Stimulated activated CD4-positive, alpha-beta T cell treated with anti-CD3 and anti-CD28 coated beads, Interleukin-12 subunit alpha, Interleukin-12 subunit beta, amount 100 ng/mL, for 4 hours (primary cell): ENCODE measurements at places on chromosomes 7 and 10.

GRCh38 chr7:86470763-86471162 lies 172.9 kb upstream of the GRM3 start:
- no peak for DNase-seq

DNA sequence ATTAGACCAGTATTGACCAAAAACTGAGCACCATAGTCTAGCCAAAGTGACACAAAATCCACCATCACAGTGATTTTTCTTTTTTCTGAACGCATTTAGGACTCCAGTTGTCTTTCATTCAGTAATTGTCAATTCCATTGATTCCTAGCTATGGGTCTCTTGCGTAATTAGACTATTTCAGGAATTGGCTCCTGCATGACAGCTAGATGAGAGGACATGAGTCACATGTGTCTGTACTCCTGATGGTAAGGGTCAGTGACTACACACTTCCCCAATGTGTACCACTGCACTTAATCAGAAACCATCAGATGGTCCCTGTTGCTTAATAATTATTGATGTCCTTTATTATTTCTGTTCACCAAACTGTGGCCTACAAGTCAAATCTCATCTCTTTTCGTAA lies 469.5 kb downstream of the POM121L12 start:
- no peak for DNase-seq

DNA sequence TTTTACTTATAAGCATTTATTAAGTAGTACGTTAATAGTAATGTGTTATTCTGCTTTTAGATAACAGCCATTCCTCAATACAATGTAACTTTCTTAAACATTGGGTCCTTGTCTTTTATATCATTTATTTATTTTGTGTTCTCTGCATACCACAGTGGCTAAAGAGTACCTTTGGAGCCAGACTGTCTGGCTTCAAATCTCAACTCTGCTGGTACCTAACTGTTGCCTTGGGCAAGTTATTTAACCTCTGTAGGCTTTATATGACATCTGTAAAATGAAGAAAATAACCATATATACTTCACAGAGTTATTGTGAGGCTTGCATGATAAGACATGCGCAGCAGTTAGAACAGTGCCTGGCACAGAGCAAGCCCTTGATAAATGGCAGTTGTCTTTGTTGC lies 397.6 kb downstream of the MDFIC start:
- DNase-seq: no peak

DNA sequence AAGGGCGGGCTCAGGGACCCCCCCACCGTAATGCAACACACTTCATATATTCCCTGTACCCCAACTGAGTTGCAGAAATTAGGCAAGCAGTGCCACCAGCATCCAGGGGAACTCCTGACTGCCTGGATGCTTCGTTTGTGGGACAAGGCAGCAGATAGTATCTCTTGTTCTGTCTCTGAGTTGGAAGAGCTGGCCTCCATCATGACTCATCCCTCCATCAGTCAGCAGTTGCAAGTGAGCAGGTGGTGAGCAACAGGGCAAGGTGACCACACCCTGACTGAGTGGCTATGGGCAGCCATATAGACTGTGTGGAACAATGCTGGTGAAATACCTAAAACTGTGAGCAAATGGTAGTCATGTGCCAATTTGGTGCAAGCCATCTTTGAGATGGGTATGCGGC lies 22.8 kb upstream of the ADAMTS14 start:
- DNase-seq: no peak

GRCh38 chr7:38773430-38773829 lies 135.6 kb downstream of the VPS41 start:
- DNase-seq: no peak

- no peak for DNase-seq
These were observed 26.6 kb downstream of the INPP5A start for GRCh38 chr10:132564249-132564605.

- DNase-seq: no peak
These were observed 37.7 kb upstream of the TOMM7 start for GRCh38 chr7:22860337-22860736.

DNA sequence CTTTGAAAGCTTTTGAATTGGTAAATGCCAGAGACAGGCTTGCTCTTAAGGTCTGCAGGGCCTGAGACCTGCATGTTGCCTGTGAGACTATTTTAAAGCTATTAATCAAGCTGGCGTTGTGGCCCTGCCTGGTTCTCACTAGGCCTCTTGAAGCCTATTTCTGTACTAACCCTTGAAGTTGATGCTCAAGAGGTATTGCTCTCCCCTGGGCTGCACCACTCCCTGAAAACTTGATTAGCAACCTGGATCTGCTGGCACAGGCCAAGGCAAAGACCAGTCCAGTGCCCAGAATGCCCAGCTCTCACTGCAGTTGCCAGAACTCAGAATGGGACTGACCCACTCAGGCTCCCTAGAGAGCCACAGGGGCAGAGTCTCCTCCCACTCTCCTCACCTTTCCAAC lies 220.0 kb upstream of the MEOX2 start:
- DNase-seq: no peak

DNA sequence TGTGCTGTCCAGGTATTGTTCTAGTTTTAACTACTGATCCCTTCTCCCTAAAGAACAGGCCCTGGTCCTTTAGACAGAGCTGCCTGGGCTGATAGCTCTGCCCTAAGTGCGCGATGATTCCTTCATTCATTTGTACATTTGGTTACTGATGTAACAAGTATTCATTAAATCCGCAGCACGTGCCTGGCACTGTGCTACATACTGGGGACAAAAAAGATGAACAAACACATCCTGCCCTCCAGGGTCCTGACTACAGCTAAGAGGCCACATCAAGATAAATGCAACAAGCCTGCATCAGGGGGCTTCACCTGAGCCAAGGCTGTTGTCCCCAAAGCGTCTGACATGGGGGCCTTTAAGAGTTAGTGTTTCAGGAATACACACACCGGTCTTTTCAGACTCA lies 99.0 kb upstream of the PODXL start:
- DNase-seq: no peak

- no peak for DNase-seq
These were observed 9.1 kb downstream of the MDFIC start for GRCh38 chr7:114930829-114931655.

GRCh38 chr7:117555260-117555659 lies 75.4 kb downstream of the CFTR start:
- no peak for DNase-seq

GRCh38 chr7:8365499-8366110 lies 67.8 kb upstream of the NXPH1 start:
- DNase-seq: no peak

DNA sequence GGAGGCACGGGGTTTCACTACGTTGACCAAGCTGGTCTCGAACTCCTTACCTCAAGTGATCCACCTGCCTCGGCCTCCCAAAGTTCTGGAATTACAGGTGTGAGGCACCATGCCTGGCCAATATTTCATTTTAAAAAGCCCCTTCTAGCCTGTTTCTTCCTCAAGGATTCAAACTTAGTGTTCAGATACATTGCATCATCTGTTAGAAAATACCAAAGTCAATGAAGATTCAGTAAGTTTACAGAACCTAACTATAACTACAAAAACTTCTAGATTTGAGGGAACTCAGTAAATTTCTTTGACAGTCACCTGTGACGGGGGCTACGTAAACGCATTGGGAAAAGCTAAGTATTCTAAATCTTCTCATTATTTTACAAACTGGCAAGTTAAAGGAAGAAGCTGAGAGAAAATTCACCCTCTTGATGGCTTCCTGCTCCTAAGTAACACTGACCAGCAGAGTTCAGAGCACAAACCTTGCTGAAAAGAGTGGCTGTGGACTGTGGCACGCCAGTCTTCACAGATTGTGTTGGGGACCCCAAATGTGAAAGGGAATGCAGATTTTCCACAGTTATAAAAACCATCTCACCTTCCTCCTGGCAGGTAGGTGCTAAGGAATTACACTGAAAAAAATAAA lies 162.2 kb downstream of the PKD1L1 start:
- DNase-seq: no peak

DNA sequence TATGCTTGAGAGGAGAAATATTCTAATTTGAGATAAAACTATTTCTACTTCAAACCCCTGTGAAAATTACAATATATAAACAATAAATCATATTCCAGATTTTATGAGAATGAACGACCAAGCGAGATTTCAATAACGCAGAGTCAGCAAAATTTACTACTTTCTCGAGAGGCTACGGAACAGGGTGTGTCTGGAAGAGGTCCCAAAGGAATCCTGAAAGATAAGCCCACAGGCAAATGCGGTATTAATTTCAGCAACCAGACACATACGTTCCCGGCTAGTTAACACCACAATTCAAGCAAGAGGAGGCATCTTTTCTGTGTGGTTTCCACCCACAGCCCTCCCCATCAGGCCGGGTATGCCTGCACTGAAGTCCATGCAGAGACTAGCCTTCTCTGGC lies 26.4 kb downstream of the BEND7 start:
- no peak for DNase-seq

DNA sequence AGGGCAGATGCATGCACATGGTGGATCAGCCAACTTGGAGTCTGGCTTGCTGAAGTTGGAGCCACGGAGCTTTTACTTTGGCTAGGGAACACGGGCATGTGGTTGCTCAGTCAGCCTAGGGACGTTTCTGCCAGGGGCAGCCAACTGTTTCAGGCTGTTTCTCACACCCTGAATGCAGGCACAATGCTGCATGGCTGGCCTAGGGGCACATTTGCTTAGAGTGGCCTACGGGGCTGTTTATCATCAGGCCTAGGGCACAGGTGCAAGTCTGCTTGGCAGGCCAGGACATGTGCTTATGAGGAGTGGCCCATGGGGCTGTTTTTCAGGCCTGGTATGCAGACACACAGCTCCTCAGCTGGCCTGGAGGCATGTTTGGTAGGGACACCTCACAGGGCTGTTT lies 107.4 kb downstream of the GSAP start:
- no peak for DNase-seq

GRCh38 chr10:91742229-91742628 lies 56.0 kb upstream of the TNKS2 start:
- DNase-seq: no peak

GRCh38 chr10:70459061-70459773 lies 17.7 kb upstream of the NODAL start:
- no peak for DNase-seq

DNA sequence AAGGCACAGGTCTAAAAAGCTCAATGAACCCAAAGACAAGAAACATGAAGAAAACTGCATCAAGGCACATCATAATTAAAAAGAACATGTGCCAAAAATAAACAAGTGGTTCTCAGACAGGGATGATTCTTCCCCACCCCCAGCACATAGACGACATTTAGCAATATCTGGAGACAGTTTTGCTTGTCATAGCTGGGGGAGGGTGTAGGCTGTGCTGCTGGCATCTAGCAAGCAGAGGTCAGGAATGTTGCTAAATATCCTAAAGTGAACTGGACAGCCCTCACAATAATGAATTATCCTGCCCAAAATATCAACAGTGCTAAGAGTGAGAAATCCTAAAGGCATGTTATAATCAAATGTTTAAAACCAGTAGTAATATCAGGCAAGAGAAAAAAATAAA lies 122.6 kb downstream of the MICU1 start:
- no peak for DNase-seq

- no peak for DNase-seq
These were observed 2.8 kb downstream of the AP1S1 start for GRCh38 chr7:101156866-101157589.

DNA sequence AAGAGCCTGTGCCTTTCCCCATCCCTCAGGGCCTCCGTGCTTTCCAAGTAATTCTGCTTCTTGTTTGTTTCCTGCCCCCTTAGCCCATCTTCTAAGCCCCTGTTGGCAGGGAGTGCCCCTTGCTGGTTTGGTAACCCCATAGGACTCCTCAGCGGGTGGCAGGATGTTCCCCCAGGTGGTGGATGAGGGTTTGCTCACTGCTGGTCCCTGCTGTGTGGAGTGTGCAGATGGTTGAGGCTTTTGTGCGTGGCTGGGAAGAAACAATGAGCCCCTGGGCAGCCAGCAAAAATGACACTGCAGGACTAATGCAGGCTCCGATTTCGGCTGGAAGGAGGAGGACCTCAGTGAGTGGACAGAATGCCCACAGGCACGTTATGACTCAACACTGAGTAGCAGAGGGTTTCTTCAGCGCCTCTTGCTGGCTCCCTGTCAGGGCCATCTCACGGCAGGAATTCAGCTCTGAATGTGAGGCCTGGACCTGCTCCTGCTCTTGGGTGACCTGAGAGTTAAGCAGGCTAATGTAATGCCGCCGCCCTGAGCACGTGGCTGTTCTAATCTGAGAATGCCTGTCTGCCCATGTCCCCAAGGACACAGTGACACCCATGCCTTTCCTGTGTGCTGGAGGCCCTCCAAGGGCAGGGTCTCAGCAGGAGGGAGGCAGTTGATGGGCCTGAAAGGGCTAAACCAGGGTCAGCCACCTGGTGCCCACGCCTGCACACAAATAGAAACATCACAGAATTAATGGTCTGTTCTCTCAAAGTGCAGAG lies 16.6 kb downstream of the BAG3 start:
- no peak for DNase-seq

GRCh38 chr7:128932862-128933179 lies 4.9 kb upstream of the IRF5 start:
- no peak for DNase-seq

- no peak for DNase-seq
These were observed 33.8 kb upstream of the COMTD1 start for GRCh38 chr10:75269605-75270004.

DNA sequence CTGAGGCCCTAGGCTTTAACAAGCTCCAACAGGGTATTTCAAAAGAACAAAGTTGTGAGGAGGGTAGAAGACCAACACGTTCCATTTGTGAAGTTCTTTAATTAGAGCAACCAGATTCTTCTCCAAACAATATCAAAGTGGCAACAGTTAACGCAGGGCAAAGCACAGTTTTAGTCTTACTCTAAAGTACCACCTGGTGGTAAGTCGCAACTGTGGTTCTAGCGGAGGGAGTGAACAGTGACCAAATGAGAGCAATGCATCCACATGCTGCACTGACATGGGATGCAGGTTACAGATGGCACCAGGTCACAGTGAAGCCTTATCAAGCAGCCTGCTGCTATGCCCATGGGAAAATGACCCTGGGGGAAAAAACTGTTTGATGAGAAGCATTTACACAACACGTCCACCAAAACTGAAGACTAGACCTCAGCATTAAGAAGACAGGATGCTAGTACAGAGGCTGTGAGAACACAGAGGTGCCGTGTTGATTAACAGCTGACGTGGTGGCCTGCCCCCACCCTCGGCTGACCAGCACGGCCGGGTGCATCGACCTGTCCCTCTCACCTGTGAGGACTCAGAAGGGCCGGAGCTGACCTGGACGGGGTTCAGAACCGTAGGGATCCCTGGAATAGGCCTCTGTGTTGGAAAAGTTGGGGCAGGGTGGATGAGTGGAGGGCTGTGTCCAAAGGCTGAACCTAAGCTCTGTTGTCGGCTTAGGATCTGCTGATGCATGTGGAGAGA lies 211.2 kb downstream of the GLI3 start:
- no peak for DNase-seq

GRCh38 chr10:119353421-119353820 lies 146.1 kb downstream of the GRK5 start:
- DNase-seq: no peak
